ENCODE measurements at places on chromosomes 11 and 22.

DNA sequence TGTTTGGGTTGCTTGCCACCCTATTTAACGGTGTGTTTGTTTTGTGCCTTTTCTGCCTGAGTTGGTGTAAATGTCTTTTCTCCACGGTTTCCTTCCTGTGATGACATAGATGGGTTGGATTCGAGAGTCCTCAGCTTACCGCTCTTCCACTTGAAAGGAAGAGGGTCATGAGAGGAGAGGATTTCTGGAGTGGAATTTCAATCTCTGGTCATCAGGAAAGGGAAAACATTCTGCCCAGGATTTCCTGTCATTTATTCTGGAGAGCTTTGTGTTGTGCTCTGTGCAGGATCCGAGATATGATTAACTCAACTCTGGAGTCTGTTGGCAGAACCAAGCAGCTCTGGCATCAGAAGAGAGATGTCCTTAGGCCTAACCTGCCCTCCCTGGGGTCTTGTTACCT is 605.2 kb downstream of the NTM start:
- DNase-seq: no peak

DNA sequence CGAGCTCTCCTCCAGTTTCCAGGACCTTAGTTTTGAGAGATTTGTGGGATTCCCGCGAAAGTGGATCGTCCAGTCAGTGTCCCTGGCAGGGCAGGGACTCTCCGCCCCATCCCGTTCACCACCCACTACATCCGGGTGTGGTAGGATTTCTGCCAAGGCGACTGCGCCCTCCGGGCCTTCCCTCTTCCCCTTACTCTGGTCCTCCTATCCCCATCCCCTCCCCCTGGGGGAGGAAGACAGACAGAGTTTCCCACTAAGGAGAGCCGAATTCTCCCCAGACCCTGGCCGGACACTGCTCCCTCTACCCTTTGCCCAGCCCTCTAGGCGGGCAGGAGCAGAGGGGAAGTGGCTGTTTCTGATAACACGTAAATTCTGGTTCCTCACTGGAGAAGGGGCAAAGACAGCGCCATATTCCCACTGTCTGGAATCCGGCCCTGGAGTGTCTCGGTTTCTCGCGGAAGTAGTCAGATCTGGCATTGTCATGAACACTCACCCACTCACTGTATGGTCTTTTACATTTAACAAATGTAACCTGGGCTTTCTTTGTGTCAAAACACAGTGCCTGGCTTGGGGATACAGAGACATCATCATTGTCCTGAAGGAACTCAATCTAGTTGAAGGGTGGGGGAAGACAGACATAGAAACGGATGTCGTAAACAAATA is 1.1 kb upstream of the NECTIN1 start:
- DNase-seq: no peak

DNA sequence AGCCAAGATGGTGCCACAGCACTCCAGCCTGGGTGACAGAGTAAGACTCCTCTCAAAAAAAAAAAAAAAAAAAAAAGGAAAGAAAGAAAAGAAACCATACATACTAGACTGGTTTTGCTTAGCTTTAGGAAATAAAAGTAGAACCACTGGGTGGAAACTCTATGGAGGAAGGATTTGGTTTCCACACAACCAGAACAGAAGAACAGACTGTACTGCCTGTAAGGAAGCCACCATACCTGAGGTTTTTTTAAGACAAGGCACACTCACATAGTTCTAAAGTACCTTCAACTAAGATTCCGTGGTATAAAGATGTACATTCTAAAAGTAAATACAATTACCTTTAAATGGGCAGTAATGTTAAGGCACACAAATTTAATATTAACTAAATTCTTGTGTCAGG is 58.6 kb downstream of the NUP98 start:
- no peak for DNase-seq

DNA sequence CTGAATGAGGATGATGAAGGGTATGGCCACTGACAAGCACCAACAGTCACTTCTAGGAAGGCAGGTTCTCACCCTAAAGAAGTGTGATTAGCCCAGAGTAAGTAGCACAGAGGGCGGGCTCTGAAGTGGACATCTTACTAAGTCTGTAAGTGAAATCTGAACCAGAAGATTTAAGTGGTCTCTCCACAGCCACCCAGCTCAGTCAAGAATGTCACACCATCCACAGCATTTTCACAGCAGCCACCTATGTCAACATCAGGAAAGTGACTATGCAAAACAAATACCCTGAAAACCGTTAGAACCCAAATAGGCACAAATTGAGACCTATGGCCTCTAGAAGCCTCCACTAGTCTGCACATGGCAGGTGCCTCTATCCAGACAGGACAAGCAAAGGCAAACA is 23.0 kb upstream of the STK33 start:
- DNase-seq: no peak

- DNase-seq: no peak
These were observed 6.3 kb downstream of the TMA7B start for GRCh38 chr22:39966470-39966869.

- DNase-seq: no peak
These were observed 84.9 kb downstream of the CTTN start for GRCh38 chr11:70483077-70483861.

GRCh38 chr11:9267680-9268079 is 2.5 kb upstream of the DENND5A start:
- DNase-seq: no peak

GRCh38 chr22:50221410-50222300 is 20.8 kb downstream of the SELENOO start:
- DNase-seq: no peak

DNA sequence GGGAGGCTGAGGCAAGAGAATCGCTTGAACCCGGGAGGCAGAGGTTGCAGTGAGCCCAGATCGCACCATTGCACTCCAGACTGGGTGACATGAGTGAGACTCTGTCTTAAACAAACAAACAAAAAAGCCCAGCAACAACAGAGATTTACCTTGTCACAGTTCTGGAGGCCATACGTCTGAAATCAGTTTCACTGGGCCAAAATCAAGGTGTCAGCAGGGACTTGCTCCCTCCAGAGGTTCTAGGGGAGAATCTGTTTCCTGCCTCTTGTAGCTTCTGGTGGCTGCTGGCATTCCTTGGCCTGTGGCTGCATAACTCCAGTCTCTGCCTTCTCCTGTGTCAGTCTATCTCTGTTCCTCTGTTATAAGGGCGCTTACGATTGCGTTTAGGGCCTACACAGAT is 1.5 kb downstream of the DDX10 start:
- DNase-seq: no peak

DNA sequence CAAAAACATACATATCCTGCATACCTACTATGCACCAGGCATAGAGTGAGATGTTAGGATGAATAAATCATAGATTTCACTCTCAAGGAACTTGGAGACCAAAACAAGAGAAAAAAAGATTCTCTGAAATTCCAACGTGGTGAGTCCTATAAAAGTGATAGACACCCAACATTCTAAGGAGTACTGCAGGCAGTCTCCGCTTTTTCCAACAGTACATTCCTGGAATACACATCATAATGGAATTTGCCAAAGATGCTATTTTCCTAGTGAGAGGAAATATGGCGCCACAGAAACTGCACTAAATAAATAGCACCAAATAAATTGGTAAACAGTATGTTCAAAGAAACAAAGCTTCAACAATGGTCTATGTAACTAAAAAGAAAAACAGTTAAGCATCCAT is 6.0 kb downstream of the TMEM123 start:
- no peak for DNase-seq

- peak; percentile 15 for DNase-seq
These were observed 95.2 kb upstream of the TP53I11 start for GRCh38 chr11:45045683-45046471.

- DNase-seq: no peak
These were observed 10.0 kb downstream of the TBX1 start for GRCh38 chr22:19770349-19771220.

- no peak for DNase-seq
These were observed 26.3 kb upstream of the ISX start for GRCh38 chr22:35039625-35040024.

- DNase-seq: no peak
These were observed 15.7 kb upstream of the VPREB1 start for GRCh38 chr22:22228921-22229320.

DNA sequence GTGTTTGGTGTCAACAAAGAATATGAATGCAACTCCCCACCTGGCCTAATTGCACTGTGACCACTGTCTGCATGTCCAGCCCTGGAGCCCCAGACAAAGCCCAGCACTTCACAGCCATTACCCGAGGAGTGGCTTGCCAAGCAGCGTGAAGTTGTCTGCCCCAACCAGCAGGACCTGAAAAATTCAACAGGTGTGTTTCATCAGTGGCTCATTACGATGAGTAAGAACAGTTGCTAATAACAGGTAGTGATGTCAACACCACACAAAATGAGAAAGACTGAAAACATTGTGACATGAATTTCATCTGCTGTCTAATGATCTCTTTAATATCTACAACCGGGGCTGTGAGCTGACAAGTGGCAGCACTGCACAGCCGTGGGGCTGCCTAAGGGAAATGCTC is 10.3 kb downstream of the MRPL21 start:
- DNase-seq: no peak

DNA sequence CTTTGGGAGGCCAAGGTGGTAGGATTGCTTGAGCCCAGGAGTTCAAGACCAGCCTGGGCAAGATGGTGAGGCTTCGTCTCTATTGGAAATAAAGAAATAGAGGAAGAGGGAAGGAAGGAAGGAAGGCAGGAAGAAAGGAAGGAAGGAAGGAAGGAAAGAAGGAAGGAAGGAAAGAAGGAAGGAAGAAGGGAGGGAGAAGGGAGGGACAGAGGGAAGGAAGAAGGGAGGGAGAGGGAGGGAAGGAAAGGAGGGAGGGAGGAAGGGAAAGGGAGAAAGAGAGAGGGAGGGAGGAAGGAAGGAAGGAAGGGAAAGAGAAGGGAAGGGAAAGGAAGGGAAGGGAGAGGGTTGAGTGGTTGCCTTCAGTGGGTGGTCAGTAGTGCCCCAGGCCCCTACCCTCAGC is 13.9 kb upstream of the PNPLA3 start:
- DNase-seq: no peak

DNA sequence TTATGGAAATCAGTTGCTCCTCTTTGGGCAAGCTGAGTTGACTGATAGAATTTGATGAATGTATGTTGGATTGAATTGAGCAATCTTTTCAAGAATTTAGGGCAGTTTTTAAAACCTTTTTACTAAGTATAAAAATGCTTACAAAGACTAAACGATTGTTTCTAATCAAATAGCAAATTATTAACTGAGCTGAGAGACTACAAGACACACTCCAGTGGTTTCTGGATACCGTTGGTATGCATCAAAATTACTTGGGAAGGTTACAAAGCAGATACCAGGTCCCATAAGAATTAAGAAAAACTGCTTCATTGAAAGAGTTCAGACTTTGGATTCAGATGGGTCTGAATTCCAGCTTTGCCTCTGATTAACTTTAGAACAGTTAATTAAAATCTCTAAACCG is 721.4 kb downstream of the FAM181B start:
- DNase-seq: no peak

GRCh38 chr11:107139396-107139795 is 121.1 kb upstream of the GUCY1A2 start:
- DNase-seq: no peak

GRCh38 chr22:48942698-48943566 is 884.7 kb downstream of the BRD1 start:
- DNase-seq: no peak

DNA sequence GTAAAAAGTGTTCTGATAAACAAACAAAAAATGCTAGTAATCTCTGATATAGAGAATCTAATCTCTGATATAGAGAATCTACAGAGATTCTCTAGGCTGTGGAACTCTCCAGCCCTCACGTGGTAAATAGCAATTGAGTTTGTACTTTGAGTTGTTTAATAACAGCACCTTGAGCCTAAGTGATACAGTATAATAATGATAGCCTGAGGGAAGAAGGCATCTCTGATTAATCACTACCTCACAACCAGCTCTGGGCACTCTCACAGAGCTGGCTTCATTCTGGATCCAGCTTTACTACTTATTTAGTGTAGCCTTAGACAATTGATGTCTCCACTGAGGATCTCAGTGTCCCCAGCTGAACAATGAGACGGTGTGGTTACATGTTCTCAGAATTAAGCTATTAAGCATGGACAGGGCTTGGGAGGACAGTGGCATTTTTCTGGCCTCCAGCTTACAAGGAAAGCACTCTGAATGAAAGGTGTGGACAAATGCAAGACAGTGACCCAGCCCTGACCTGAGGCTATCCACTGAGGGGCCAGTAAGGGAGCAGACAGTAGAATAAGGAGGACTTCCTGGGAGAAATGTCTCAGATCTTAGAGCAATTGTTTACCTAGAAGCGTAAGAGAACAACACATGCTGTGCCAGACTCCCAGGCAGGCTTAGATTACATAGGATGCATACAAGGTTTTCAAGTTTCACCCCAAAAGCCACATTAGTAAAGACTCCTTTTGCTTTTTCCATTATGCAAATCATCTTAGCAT is 88.7 kb upstream of the DRD2 start:
- no peak for DNase-seq

GRCh38 chr11:72736452-72737069 is 15.6 kb downstream of the ARAP1 start:
- DNase-seq: peak; percentile 74

- no peak for DNase-seq
These were observed 4.5 kb downstream of the GSTP1 start for GRCh38 chr11:67588136-67588503.

GRCh38 chr11:35662061-35662648 is 420 bp upstream of the TRIM44 start:
- DNase-seq: peak; percentile 6

All from CD4-positive, alpha-beta T cell treated with Interleukin-4 for 4 hours (primary cell).